ENCODE measurements at places on chromosomes 7 and 10. TPM values are rescaled to one million over a fixed set of nuclear protein-coding genes. Genes with fewer than 3 reads are reported as not detected.

EPHB4 gene
- 65.5 TPM for total RNA-seq

PIK3AP1 gene
- total RNA-seq: 28.4 TPM

- H3K27me3 ChIP-seq: no peaks in the 10 kb centered on the region
- H3K36me3 ChIP-seq: no peaks in the 10 kb centered on the region
These were observed 7.4 kb downstream of the CREB5 start for GRCh38 chr7:28419716-28420115.

DNA sequence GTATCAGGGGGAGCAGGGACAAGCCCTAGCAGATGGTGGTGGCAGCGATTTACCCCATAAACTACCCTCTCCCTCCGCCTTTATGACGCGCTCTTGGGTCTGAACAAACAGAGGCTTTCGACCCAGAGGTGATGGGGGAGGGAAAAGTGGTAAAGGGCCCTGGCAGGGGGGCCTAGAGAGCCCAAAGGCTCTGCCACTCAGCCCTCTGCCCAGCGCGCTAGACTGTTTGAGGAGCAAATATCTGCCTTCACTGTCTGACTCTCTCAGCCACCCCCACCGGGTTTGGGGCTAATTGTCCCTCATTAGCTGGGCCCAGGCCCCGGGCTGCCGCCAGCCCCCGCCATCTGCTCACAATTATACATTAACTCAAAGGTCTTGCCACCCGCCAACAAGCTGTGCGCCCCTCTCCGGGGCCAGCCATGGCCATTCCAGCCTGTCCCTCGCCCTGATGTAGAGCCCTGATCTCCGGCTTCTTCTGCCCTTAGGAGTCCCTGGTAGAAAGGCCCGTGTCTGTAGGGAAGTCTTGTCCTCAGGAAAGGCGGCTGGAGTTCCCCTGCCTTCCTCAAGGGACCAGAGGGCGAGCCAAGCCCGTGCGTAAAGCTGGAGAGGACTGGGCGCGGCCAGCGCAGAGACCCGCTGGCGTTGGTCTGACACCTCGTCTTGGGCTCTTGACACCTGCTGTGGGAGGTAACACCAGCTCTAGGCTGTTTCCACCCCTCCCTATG, 1.9 kb upstream of the PAX4 start:
- H3K27ac ChIP-seq: no peak overlapping the region
- no peak for DNase-seq
- H3K4me1 ChIP-seq: no peaks in the 10 kb centered on the region

DNA sequence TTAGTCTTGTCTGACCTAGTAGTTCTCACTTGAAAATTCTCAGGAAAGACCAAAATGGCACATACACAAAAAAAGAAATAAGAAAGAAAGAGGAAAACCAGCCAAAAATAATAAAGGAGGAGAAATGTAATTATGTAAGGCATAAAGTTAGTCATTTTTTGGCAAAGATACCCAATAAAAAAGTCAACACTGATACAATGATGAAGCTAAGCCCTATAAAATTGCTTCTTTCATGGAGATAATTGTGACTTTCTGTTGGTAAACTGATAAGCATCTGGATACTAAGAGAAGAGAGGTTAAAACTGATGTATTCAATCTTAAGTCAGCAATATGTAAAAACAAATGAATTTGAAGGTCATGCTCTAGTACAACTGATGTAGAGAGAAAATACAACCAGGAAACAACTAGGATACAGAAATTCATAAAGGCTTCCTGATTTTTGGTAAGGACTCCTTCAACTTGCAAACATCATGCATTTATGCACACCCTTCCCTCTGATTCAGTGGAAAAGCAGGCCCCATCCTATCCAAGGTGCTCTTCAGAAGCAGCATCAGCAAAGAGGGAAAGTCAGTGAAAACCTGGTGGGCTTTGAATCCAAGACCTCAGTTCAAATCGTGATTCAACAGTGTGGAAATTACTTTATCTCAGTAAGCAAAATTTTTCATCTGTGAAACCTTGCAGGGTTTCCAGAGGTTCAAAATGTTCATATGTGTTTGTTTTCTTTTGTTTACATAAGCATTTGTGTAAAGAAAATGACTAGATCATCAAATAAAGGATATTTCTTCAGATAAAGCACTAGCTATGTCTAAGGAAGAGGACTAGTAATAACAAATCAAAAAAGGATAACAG, 32.6 kb downstream of the IMMP2L start:
- DNase-seq: no peak
- H3K27ac ChIP-seq: no peak overlapping the region
- H3K36me3 ChIP-seq: no peaks in the 10 kb centered on the region
- H3K27me3 ChIP-seq: no peaks in the 10 kb centered on the region
- no peaks in the 10 kb centered on the region for H3K4me1 ChIP-seq
- H3K4me3 ChIP-seq: no peak overlapping the region
